ENCODE measurements at places on chromosomes 1 and 21. TPM values are rescaled to one million over a fixed set of nuclear protein-coding genes. Genes with fewer than 3 reads are reported as not detected.

The FCRLB gene
- 0.60 TPM for total RNA-seq

The GPR157 gene
- 3.8 TPM for total RNA-seq

The HYI gene
- 133 TPM for total RNA-seq

The HUNK gene
- total RNA-seq, result not detected

The TCHHL1 gene
- total RNA-seq, result not detected

The CFHR4 gene
- total RNA-seq, result not detected

The SNRPE gene
- 86.9 TPM for total RNA-seq

The LIPI gene
- total RNA-seq, result not detected

- no peak for DNase-seq
These were observed 1067.0 kb downstream of the ADGRL2 start for GRCh38 chr1:82867781-82868180.

DNA sequence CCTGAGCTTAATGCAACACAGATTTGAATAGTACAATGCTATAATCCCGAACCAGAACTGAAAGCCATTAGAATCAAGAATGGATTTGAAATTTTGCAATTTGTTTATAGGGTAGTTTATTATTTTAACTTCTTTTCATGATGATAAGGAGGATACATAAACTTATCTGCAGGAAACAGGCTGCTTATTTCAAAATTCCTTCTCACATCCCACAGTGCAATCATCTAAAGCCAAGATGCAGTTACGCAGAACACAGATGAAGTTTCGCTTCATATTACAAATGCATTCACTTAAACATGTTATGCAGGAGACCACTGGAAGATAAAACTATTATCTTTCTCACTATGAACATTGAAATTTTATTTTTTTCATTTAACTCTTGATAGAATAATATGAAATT is 1019.6 kb downstream of the PLA2G4A start:
- peak; percentile 7 for DNase-seq

- no peak for DNase-seq
These were observed 10.0 kb downstream of the SLC16A4 start for GRCh38 chr1:110380672-110381283.

DNA sequence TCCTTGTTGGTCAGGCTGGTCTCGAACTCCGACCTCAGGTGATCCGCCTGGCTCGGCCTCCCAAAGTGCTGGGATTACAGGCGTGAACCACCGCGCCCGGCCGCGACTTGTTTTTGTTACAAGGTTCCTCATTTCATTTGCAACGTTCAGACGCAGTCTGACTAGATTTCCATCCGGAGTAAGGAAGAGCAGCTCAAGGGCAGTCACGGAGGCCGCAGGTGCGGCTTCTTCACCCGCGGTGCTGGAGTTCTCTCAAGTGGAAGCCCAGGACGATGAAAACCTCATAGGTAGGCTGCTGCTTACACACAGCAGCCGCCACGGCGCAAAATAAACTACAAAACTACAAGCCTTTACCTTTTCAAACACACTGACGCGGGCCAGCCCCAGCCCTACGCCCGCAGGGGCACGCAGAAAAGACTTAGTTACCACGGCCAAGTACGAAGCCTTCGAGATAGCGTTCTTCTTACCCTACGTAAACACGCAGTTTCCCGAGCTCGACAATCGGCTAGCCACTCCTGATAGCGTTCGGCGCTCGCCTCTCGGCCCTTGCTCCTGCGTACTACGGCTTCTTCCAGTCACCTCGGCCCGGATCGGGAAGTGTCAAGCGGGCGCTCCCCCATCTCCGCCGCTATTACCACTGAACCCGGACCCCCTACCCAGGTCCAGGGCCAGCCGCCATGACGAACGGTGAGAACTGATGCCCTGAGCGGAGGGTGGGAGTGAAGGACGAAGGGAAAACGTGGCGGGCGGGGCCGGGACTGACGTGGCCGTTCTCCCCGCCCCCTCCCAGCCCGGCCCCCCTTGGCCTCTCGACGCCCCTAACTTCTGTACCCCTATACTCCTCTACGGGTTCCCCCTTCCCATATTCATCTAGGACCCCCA is at the start of gene TMEM167B:
Gene TMEM167B (plus strand): TSS at position 569 of the 882 bp plus-strand sequence. CDS start 109 bp downstream, at position 678.
- DNase-seq, result peak; percentile 88

DNA sequence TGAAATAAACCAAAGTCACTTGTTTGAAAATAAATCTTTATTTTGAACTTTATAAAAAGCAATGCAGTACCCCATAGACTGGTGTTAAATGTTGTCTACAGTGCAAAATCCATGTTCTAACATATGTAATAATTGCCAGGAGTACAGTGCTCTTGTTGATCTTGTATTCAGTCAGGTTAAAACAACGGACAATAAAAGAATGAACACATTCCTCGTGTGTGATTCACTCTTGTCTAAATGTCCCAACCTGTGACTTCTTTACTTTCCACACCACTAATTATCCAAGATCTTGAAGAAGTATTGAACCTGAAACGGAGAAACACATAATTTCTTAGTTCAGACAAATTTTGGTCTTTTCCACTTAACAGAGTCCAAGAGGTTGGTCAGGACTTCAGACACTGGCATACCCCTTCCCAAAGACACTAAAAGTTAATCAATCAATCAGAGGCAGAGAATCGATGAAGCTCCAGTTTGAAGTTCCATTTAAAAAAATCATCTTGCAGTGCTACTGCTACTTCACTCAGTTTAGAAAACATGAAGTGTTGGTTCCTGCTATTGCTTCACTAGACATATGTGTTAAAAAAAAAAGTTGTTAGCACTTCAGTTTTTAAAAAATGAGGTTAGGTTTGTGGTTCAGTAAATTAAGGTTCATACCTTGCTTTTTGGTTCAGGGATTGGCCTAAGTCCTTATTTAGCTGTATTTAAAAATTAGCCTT is 26.2 kb downstream of the ATP1B1 start:
- no peak for DNase-seq

DNA sequence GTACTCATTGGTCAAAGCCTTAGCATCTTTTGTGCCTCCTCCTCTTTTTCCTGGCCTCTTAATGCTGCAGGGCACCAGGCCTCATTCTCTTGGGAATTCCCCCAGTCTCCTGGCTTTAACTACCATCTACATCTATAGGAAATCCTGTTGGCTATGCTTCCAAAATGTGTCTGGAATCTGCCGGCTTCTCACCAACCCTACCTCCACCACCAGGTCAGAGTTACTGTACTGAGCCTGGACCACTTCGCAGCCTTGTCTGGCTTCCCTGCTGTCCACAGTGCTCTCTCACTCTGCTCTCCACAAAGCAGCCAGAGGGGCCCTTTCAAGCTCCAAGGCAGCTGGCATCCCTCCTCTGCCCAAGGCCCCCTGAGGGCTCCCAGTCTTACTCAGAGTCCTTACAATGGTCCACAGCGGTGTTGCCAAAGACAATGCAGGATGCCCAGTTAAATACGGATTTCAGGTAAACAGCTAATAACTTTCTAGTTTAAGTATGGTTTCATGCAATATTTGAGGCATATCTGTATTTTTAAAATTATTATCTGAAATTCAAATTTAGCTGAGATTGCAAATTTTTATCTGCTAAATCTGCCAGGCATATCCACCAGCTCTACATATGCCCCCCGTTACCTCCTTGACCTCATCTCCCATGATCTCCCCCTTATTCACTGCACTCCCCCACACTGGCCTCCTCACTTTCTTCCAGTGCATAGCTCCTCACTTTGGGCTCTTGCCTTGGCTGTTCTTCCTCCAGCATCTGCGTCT is 34.5 kb upstream of the FAM163A start:
- DNase-seq, result peak; percentile 60

- no peak for DNase-seq
These were observed 248.2 kb upstream of the TPTE start for GRCh38 chr21:10273196-10273595.

- peak; percentile 97 for DNase-seq
These were observed 141.1 kb downstream of the TOMM20 start for GRCh38 chr1:234987415-234988154.

GRCh38 chr1:154198756-154199562 is 7.1 kb upstream of the TPM3 start:
- no peak for DNase-seq

GRCh38 chr1:61436016-61436415 is 288.9 kb downstream of the TM2D1 start:
- DNase-seq, result peak; percentile 95

DNA sequence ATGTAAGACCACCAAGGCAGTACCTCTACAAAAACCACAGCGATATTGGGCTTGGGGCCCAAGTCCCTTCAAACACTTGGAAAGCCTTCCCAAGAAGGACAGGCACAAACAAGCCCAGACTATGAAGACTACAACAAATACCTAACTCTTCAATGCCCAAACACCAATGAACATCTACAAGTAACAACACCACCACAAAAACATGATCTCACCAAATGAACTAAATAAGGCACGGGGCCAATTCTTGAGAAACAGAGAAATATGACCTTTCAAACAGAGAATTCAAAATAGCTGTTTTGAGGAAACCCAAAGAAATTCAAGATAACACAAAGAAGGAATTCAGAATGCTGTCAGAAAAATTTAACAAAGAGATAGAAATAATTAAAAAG is 86.8 kb downstream of the COL24A1 start:
- no peak for DNase-seq

DNA sequence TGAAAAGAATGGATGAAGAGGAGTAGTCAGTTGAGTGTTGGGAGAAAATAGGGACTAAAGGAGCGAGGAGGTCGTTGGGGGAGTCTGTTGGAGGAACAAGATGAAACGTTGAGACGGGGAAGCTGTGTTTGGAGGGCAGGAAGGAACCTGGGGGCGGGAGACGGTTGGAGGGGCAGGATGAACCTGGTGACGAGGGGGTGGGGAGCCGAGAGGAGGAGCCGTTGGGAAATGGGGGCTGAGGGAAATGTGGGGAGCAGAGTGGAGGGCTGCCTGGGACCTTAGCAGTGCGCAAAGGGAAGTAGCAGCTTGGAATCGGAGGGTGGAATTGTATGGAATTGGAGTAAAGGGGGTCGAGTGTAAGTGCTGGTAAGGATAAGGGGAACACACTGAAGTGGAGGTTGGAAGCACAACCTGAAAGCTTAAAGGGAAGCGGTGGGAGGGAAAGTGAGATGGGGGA is 630 bp downstream of the MTF2 start:
- no peak for DNase-seq

DNA sequence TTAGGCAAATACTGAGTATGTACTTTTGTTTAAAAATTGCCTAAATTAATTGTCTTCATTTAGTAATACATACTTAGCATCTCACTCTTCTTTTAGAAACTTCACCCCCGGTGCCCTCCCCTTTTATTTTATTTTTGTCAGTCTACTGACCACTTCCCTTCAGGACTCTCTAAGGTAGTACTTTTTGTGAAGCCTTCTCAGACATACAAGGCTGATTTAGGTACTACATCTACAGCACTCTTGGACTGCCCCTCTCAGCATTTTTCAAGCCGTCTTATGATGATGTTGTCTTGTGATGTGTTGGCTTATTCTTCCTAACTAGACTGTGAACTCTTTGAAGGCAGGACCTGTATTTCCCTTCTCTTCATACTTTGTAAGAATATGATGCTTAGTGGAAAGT is 24.7 kb downstream of the RPS6KC1 start:
- no peak for DNase-seq

DNA sequence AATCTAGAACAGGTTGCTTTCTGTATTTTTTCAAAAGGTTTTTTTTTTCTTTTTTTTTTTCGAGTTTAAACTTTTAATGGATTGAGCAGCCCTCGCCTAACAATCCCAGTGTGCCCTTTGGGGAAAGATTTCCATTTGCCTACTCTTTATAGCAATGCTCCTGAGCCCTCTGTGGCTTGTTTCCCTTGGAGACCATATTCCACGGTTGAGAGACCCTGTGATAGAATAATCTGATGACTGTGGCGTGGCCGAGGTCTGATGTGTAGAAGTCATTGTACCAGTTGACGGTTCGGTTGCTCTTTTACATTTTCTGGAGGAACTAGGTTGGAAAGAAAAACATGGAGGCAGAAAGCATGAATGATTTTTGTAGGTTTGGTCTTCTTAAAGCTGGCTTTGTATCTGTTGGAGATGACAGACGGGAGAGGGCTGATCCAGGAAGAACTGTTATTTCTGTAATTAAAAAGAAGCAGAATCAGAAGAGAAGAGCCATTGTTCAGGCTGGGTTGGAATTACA is 305.7 kb upstream of the NRIP1 start:
- DNase-seq, result no peak

Measured in pulmonary artery endothelial cell (primary cell).